GM10248 (cell line): ENCODE measurements at places on chromosomes 2 and 18.

GRCh38 chr2:119630121-119630520 lies 48.9 kb upstream of the TMEM177 start:
- no peak for DNase-seq

DNA sequence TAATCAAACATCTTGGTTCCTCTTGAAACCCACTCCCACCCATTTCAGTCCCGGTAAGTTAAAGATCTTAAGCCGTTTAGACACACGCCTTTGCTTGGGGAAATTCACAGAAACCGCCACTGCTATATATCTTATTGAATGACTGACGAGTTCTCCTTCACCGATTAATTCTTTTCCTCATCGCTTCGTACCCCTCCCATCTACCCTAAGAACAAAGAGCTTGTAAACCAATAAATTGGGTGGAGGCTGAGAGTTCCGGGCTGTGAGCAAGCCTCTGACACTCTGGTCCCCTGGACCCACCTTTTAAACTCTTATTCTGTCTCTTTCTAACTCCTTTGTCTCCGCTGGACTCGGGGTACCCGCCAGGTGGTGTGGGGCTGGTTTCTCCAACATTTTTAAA lies 30.6 kb downstream of the TMEM131 start:
- no peak for DNase-seq

- no peak for DNase-seq
Observed at GRCh38 chr2:237314681-237315080, 99.3 kb downstream of the COL6A3 start.

GRCh38 chr18:33951031-33951430 lies 273.7 kb downstream of the NOL4 start:
- DNase-seq, result no peak

- DNase-seq, result peak; percentile 70
Observed at GRCh38 chr2:73981081-73982001, 3.4 kb upstream of the TET3 start.

DNA sequence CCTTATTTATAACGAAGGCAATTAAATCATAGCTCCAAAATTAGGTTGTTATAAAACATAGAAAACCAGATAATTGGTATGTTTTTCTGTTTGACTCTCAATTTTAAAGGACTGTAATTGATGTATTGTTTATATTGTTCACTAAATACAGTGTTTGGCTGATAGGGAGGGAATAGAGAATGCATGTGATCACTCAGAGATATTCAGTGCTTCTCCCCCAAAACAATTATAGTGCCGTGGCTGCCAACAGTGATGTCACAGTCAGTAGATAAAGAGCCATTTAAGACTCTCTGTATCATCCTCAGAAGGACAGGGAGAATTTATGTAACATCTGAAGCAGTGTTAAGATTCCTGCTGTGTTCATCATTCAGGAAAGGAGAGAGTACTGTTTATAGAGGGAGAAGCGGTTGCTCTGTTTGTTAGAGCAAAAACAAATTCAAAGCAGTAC lies 69.6 kb downstream of the PHLPP1 start:
- no peak for DNase-seq

DNA sequence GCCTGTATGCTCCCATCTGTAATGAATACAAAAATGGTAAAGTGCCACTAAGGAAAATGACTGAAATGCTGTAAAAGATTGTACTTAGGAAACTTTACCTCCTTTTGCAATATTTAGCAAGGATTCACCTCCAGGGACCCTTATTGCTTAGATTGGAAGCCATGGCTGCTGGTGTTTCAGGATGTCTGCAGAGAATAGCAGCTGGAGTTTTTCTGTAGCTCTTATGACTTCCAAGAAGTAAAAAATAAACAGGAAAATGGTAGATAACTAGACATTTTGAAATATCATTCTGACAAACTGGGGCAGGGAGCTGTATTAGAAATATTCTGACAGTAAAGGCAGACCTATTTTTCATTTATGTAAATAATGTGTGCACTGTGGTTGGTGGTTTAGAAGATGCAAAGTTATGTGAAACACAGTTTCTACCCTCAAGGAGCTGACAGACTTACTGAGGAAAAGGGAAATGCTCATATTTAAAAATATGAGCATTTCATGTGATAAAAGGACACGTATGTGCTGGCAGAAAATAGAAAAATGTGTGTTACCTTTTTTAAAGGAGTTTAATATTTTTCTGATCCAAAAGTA lies 224.9 kb upstream of the BOD1L2 start:
- DNase-seq, result no peak

DNA sequence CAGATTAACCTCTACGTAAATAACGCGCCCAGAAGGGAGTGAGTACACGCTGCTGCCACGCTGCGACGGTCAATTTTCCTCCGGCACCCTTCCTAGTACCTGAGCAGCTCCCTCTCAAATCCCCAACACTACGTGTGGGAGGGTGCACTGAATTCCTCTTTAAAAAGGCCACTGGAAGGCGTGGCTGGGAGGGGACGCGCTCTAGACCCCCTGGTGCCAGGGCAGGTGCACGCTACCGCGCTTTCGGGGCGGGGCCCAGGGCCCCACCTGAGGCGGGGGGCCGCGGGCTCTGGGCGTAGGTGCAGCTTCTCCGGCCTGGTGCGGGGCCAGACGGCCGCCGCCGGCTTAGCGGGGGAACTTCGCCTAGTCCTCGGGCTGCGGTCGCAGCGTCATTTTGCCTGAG lies 668 bp upstream of the ANKRD12 start:
- no peak for DNase-seq

DNA sequence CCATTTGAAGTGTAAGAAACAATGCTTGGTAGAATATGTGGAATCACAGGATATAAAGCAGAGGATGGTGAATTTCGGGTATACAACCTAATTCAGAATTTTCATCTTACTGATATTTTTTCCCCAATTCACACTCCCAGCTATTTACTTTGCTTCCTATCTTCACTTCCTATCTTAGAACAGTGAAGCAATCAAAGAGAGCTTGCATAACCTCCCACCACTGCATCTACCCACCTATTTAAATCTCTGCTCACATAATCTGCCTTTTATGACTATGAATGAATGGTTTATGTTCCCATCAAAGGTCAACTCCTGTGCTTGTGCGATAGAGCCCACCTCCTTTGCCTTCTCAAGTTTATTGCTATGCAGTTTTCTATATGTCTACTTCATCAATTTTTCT lies 3.3 kb downstream of the RMDN2 start:
- DNase-seq, result no peak

GRCh38 chr2:63818271-63818670 lies 23.4 kb upstream of the UGP2 start:
- no peak for DNase-seq

- no peak for DNase-seq
Observed at GRCh38 chr18:7566244-7566566, 911 bp upstream of the PTPRM start.

- no peak for DNase-seq
Observed at GRCh38 chr2:172038604-172039003, 38.9 kb downstream of the METAP1D start.

- no peak for DNase-seq
Observed at GRCh38 chr2:66534461-66534860, 99.5 kb downstream of the MEIS1 start.

DNA sequence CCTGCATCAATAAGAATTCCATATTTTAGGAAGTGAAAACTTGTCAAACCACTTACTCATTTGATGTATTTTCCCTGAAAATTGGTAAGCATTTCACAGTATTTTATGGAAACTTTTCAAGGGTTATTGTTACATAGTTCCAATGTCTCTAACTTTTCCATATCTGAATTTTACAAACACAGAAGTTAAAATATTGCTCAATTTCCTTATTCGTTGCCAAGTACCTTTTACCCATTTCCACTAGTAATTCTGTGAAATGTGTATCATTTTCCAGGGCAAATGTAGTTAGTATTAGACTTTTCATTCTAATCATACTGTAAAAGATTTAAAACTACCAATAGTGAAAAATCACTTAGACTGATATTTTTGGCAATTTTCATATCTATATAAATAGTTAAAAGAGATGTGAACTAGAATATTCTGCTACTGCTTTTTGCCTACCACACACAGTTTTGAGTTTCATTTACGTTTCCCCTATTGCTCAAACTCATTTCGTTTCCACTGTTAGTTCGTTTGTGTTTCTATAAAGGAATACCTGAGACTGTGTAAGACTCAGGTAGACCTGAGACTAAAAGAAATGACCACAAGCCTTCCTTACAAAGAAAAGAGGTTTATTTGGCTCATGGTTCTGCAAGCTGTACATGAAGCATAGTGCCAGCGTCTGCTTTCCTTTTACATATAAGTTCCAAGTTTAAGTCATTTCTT lies 86.3 kb downstream of the PMS1 start:
- DNase-seq, result no peak

- DNase-seq, result no peak
Observed at GRCh38 chr2:46717344-46718121, 198.1 kb downstream of the MCFD2 start.

GRCh38 chr2:192157776-192158175 lies 37.0 kb downstream of the TMEFF2 start:
- no peak for DNase-seq

- no peak for DNase-seq
Observed at GRCh38 chr2:72350852-72351251, 203.2 kb upstream of the CYP26B1 start.

DNA sequence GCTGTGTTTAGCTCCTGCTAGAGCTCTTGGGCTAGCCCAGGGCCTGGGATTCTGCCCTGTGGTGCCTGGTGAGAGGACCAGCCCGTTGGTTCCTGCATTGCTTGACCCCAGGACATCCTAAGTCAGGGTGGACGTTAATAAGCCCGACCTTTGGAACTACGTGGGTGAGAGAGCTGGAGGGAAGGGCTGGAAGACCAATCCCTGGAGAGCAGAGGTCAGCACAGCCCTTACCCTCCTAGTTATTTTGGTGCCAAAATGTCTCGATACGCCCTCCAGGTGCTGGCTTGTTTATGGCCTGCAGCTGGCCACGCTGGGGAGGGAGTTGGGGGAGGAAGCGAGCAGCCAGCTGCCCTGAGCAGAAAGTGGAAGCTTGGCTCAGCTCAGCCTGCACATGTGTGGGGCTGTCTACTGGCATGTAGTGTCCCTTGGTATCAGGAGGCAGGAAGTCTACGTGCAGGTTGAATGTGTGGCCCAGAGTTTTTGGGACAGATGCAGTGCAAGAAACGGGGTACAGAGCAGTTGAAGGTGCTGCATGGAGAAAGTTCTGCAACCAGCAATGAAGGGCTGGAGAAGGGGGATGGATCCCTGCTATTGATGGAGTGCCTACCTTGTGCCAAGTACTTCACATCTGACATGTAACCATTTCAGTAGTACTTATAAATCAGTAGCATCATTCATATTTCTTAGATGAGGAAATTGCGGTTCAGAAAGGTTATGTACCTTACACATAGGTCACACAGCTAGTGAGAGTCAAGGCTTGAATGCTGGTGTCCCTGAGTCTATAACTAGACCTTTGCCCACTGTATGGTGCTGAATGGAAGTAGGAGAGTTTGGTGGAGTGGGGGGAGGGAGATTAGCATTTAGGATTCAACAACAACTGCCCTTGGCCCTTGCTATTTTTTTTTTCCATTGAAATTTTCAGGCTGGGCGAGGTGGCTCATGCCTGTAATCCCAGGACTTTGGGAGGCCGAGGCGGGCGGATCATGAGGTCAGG lies 5.0 kb upstream of the DGKD start:
- peak; percentile 74 for DNase-seq

GRCh38 chr2:63865159-63865799 lies 23.6 kb downstream of the UGP2 start:
- DNase-seq, result no peak

GRCh38 chr2:232930059-232930400 lies 60.0 kb downstream of the SNORC start:
- no peak for DNase-seq

DNA sequence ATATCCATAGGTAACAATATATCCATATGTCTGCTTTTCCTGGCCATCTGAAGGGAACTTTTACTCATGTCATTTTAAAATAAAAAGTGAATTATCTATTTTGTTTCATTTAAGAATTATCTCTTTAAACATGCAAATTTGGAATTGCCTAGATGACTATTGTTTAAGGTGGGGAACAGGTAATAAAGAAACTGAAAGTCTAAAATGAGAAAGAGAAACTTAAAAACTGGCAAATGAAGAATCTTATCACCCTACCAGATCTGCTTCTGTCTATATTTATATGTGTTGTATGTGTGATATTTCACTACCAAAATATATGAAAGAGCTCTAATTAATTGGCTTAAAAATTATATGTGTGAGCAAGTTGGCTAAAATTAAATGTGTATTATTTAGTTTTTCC lies 243.2 kb upstream of the KCNH7 start:
- no peak for DNase-seq

DNA sequence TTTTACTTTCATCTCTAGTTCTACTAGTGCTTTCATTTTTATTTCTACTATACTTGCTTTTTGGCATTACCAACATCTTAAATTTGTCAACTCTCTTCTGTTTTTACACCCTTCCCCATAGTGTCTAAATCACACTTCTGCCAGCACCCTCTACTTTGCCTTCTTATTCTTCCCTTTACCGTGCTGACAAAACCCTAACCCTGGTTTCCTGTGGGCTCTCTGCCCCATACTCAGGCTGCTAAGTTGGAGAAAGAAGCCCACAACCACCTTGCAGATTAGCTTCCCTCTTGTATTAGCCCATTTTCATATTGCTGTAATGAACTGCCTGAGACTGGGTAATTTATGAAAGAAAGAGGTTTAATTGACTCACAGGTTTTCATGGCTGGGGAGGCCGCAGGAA lies 24.8 kb downstream of the GIGYF2 start:
- DNase-seq, result no peak

DNA sequence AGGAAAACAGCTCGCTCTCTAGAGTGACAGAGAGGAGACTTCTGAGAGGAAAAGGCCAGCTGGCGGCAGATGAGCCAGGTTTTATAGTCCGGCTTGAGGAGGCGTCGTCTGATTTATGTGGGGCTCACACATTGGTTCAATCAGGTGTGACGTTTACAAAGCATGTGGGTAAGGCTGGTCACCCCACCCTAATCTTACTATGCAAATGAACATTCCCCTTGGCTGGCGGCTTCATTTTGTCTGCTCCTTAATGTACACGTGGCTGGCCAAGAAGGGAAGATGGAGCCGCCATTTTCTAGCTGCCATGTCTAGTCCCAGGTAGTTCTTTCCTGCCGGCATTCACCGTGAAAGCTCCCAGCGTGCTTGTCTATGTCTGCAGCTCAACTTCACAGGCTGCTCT lies 299.1 kb upstream of the SPRED2 start:
- no peak for DNase-seq

- no peak for DNase-seq
Observed at GRCh38 chr18:22538426-22538825, 120.7 kb upstream of the CTAGE1 start.

GRCh38 chr2:2764001-2764355 lies 432.9 kb upstream of the MYT1L start:
- no peak for DNase-seq
